Foreskin melanocyte (primary cell): ENCODE measurements at places on chromosomes 1 and 21.

GRCh38 chr1:156090840-156091188 is 8.5 kb upstream of the MEX3A start:
- no peak for DNase-seq

GRCh38 chr1:61253059-61253735 is 170.8 kb downstream of the NFIA start:
- no peak for DNase-seq

DNA sequence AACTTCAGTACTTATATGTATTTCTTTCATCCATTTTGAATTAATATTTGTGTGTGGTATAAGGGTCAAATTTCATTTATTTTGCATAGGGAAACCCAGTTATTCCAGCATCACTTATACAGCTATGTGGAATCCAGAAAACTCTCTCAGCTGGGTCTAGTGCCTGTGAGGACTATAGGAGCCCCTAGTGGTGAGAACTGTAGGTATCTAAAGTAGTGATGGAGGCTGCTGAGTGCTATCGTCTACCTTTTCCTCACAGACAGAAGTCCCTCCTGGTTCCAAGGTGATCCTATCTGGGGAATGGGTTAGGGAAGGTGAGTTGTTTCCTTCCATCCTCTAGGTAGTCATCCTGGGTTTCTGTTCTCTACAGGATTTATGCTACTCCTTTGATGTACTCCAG is 352.0 kb upstream of the C1orf87 start:
- no peak for DNase-seq

- no peak for DNase-seq
These were observed 34.8 kb downstream of the CASZ1 start for GRCh38 chr1:10761503-10762152.

DNA sequence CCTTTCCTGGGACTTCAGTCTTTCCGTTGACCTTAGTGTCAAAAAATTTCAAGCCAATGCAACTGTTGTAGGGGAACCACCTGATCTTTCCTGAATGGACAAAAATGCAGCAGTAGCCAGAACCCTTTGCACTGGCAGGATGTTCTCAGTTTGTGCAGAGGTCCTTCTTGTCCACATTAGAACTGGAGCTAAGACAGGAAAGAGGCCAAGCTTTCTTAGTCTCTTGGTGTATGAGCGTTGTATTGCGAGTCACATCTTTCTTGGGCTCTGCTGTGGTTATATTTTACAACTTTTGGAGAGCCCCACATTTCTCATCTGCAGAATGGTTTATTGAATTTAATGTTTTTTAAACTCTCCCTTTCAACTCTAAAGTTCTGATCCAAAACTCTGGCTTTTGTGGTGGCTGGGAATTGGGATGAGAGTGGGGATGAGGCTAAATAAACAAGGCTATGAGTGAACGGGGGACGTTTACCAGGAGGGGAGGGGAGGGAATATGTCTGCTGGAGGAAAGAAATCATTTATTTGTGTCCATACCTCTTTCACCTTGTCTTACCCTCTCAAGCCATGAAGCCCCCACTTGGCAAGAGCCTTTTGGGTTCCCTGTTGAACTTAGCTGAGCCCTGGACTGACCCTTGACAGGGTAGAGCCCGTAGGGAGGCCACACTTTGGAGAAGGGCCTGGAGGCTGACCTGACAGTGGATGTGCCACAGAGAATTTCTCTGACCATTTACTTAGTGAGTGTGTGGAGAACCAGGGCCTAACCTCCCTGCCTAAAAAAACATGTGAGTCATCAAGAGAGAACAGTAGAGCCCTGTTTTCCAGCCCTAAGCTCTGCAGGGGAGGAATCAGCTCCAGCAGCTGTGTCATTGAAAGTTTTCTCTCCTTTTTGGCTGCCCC is 586 bp downstream of the CHI3L2 start:
- peak; percentile 80 for DNase-seq

- no peak for DNase-seq
These were observed 208.9 kb upstream of the GREM2 start for GRCh38 chr1:240820816-240821215.

DNA sequence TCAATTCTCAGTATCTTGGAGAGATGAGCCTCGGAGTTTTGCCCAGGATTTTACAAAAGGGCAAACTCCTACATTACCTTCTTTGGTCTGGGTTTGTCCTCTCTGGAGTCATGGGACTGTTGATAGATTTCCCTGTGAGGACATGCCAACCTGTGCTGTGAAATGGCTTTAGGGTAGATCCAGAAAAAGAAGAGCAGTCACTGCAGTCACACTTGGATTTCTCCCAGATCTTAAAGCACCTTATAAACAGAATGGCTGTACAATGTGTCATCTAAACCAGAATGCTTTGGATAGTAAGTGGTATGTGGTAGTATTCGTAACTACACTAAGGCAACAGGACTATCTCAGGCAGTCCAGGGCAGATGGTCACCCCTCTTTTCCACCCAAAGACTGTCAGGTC is 1.9 kb upstream of the CSRP1 start:
- no peak for DNase-seq

DNA sequence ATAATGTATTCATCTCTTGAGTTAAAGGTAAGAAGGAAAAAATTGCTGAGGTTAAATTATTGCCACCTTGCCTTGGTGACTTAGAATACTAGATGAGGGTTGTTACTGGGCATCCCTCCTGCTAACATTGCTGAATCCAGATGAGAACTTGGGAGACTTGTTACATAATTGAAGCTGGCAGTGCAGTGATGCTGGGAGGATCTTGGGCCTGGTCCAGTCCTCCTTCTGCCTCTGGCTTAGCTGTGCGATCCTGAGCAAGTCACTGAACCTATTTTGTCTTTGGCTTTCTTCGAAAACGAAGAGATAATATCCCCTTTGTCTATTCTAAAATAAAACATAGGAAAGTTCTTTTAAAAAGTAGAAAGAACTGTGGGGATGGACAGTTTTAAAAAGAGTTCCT is 244.9 kb upstream of the NRIP1 start:
- no peak for DNase-seq

DNA sequence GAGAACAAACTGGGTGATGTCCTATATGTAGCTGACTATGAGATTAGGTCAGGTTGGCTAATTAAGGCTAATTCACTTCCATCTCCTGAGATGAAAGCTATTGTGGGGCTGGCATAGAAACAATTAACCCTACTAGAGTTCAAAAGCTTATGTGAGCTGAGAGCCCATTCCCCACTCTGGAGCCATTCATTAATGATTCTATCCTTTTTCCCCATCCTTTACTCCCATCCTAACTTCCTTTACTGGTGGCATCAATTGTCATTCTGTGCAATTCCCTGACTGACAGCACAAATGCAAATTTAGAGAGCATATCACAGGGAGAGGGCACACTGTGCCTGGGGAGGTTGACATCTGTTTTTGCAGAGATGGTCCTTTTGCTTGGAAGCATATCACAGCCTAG is 103.9 kb downstream of the URB2 start:
- DNase-seq, result no peak

GRCh38 chr1:31855038-31855845 is 39.4 kb upstream of the SPOCD1 start:
- no peak for DNase-seq

GRCh38 chr1:225441314-225442122 is 13.7 kb upstream of the LBR start:
- DNase-seq, result no peak

DNA sequence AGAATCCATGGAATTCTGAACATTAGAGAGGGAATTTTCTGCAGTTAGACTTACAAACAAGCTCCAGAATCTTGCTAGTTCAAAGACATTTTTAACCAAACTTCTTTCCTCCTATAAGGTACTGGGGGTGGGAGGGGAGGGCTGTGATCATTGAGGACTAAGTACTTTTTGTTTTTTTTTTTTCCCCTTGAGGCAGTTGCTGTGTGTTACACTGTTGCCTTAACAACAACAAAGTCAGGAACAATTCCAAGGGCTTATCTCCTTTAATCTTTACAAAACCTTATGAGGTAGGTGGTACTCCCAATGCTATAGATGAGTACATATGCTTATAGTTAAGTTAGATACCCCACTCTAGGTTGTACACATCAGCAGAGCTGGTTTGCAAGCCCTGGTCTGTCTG is 62.9 kb downstream of the PPP1R12B start:
- DNase-seq, result no peak

- no peak for DNase-seq
These were observed 634.0 kb upstream of the CHRM3 start for GRCh38 chr1:238752327-238752726.

- no peak for DNase-seq
These were observed at the start of gene PRRX1 for GRCh38 chr1:170664093-170664827. Gene PRRX1 (plus strand): TSS chr1:170664131. CDS start chr1:170664219, 88 bp downstream.

- DNase-seq, result no peak
These were observed 67.6 kb upstream of the NBPF3 start for GRCh38 chr1:21372383-21372782.

DNA sequence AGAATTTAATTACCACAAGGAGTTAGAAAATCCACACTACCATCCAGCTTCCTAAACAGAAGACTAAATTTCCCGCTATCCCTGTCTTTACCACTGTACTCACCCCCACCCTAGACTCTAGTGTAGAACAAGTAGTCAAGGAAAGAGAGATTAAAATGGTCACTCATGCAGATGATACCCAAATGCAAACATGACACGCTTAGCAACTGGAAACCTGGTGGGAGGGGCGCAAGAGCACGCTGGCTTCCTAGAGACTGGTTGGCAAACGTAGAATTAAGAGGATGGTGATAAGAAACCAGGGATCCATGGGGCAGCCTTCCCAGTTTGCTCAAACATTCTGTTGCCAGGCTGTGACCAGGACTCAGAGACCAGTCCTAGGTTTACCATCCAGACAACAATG is 9.9 kb upstream of the LDLRAD1 start:
- no peak for DNase-seq

GRCh38 chr1:154970631-154971340 is at the start of gene SHC1:
Gene SHC1 (minus strand): TSS chr1:154970747. CDS start chr1:154970526, 221 bp downstream.
- DNase-seq, result peak; percentile 87

DNA sequence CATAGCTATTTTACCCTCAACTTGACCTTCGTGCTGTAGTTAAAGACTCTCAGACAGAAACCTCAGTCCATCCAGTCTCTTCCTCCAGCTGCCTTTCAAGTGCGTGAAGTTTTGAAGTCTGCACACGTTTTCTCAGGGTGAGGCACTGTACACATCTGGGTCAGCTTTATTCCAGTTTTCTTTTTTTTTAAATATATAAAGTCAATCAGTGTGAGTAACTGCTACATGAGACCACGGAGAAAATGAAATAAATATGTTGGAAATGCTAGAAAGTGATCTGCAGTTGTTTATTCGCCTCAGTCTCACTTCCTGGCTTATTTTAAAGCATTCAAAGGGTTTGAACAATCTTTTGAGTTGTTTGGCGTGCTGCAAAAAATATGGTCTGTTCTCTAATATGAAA is 135.7 kb downstream of the ROR1 start:
- DNase-seq, result no peak

- DNase-seq, result no peak
These were observed 1967.6 kb downstream of the MRPL39 start for GRCh38 chr21:23639721-23640120.

- DNase-seq, result no peak
These were observed 221.9 kb downstream of the ATG4C start for GRCh38 chr1:63005812-63006211.

GRCh38 chr1:34441259-34442069 is 264.8 kb downstream of the C1orf94 start:
- DNase-seq, result no peak

- no peak for DNase-seq
These were observed 43.8 kb downstream of the SLC37A1 start for GRCh38 chr21:42557420-42557819.

DNA sequence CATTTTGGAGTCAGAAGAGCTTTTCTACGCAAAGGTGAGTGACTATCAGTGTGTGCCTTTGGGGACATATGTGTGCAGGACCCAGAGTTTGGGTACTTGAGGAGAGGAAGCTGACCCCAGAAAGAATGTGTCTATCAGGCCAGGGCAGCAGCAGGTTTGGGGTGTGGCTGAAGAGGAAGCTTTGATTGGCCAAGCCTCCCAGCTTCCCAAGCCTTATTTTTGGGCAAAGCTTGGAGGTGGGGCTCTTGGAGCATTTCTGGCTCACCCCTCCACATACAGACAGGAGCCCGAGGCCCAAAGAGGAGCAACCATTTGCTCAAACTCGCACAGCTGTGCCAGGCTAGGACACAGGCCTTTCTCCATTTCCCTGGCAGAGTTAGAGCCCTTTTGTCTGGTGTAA is 4.7 kb downstream of the GPR3 start:
- DNase-seq, result no peak

DNA sequence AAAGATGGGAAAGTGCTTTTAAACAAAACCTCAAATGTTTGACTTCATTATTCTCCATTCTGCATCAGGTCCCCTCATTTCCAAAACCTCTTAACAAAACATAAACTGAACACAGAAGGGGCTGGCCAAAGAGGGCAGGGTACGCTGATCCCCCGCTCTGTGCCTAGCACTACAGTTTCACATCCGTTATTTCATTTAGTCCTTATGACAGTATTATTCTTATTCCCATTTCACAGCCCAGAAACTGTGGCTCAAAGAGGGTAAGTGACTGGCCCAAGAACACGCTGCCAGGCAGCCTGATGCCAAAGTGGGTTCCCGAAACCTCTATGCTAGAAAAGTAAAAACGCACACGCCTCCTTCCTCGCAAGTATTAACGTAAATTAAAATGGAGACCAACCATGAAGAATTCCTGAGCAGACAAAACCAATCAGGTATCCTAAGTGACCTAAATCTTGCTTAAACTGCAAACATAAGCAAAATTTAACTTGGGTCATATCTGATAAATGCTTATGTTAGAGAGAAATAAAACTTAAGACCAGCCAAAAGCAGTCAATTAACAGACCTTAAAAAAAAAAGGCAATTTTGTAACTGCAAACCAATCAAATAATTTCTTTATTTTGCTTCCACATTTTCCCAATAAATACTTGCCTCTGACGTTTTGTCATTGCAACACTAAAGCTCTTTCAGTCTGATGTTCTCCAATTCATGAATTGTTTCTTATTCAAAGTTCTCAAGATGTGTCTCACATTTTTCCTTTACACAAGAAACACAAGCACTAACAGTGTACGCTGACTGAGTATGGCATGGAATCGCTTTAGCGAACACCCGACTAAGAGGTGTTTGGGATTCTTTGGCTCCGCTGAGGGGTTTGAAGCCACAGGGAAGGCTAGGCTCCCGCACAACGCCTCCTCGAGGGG is 653 bp downstream of the CASP9 start:
- peak; percentile 33 for DNase-seq

DNA sequence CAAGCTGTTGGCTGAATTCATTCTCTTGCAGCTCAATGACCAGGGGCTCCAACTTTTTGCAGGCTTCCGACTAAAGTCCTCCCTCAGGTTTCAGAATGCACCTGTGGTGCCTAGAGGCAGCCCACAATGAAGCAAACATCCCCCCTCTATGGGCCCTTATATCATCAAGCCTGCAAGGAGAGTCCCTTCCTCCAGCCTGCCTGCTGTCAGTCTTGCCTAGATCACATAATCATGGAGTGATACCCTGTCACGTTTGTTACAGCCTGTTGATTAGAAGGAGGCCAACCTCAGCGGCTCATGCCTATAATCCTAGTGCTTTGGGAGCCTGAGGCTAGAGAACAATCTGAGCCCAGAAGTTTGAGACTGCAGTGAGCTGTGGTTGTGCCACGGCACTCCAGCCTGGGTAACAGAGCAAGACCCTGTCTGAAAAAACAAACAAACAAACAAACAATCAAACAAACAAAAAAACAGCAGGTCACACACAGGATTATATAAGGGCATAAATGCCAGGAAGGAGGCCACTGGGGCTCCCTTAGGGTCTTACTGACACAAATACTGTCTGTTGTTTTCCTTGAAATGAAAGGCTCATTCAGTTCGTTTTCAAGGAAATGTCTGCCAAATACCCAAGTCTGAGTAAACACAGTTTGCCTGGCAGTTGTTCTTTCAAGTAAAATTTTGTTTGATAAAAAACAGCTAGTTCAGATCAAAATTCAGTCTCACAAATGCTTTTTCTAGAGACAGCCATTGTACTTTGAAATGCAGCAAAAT is 4.7 kb upstream of the SPRR3 start:
- peak; percentile 10 for DNase-seq
